GM12878 (cell line): ENCODE measurements at places on chromosomes 16 and 17. TPM values are rescaled to one million over a fixed set of nuclear protein-coding genes. Genes with fewer than 3 reads are reported as not detected.

ZNF207 gene
- polyA plus RNA-seq: 195 and 208 TPM in 2 replicates

CA10 gene
- not detected in 2 replicates for polyA plus RNA-seq

CTRL gene
- polyA plus RNA-seq: 4.8 and 4.9 TPM in 2 replicates

CACNG1 gene
- polyA plus RNA-seq: not detected in 2 replicates

DNA sequence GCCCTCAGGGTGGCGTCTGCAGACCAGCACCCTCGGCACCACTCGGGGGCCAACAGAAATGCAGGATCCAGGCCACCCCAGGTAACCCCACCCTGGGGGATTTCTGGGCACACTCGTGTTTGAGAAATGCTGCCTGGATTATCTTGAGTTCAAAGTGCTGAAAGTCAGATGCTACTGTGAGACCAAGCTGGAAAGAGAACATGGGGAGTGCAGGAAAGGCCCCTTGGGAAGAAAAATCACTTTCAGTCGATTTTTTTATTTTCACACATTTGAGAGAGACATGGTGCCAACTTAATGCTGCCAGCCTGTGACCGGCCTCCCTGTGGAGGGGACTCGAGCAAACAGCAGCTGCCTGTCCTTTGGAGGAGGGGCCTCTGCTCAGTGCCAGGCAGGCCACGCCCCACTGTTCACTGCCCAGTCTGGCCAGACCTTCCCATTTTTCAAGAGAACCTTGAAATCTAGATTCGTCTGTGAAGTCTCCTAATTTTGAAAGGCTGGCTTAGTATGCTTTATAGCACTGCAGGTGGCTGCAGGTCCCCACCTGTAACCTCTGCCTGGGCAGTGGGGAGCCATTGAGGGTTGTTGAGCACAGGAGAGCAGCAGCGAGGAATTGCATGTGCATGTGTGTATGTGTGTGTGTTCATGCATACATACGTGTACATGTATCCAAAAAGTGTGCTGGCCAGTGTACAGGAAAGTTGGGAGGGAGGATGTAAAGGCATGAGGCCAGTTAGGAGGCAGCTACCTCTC lies 70.7 kb upstream of the PLCG2 start:
- no peak for DNase-seq

GRCh38 chr16:82671741-82672140 lies 45.0 kb downstream of the CDH13 start:
- DNase-seq: no peak

DNA sequence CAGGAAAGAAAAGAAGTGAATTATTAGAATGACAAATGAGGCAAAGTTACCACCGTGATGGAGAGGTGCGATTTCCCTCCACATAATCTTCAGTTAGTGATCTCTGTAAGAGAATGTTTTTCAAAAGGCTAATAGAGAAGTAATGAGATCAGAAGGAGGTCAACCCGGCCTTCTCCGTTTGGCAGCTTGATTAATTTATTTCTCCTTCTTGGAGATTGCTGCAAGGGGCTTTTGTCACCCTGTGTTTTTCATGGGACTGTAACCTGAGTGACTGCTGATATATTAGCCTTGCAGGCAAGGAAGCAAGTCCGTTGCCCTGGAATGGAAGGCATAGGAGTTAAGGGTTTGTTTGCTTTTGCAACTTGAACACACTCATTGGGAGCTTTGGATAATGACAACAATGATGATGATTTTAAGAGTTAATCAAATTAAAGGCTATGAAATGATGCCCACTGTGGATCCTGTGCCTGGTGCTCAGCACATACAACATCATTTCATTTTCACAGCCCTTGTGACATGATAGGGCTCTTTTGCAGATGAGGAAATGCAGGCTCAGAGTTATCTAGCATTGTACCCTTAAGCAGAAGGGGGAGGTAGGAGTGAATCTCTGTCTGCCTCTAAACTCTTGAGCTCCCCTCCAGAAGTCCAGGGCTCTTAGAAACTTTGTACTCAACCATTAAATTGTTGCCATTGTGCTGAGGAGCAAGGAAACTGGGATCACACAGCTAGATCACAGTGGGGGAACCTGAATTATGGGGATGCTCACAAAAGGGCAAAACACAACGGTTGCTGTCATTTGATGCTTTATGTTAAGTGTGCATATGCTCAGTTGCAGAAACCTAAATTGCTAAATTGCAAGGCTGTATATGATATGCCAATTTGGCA lies 226.3 kb downstream of the WWOX start:
- no peak for DNase-seq

- DNase-seq: no peak
Measured at GRCh38 chr17:55606488-55606815, 95.2 kb upstream of the SMIM36 start.

- DNase-seq: no peak
Measured at GRCh38 chr17:45800816-45801215, 16.7 kb downstream of the CRHR1 start.

DNA sequence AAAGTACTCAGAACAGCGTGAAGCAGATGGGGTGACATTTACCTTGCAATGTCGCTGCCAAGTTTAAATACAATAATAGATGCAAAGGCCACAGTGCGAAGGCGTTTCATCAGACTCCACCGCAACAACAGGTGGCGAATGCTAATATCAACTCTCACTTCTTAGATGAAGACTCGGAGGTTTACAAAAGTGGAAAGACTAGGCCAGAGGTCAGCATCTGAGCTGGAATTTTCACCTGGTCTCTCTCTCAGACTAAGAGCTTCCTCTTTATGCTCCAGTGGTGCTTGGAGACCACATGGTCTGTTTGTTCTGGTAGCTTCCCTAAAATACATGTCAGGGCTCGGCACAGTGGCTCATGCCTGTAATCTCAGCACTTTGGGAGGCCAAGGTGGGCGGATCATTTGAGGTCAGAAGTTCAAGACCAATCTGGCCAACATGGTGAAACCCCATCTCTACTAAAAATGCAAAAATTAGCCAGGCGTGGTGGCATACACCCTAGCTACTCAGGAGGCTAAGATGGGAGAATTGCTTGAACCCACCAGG lies 169.1 kb downstream of the XYLT1 start:
- peak; percentile 98 for DNase-seq

GRCh38 chr17:58005031-58005727 lies 1.9 kb downstream of the SRSF1 start:
- no peak for DNase-seq

DNA sequence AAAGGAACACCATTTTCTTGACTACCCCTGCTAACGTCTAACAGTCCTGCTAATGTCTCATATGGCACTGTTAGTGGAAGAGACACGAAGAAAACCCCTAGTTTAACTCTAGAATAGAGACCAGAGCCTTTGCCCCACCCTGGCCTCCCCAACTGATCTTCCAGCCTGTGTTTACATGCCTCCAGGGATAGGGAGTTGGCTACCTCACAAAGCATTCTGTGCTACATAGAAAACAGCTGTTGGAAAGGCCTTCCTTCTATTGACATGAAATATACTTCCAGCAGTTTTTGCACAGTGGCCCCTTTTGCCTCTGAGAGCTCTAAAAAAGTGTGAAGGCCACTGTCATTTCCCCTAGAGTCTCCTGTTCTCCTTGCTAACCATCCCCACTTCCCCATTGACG lies 73.1 kb downstream of the ASIC2 start:
- DNase-seq: no peak
